Left renal pelvis (tissue), 4 donors: ENCODE measurements at places on chromosomes 6 and 20. TPM values are rescaled to one million over a fixed set of nuclear protein-coding genes. Genes with fewer than 3 reads are reported as not detected.

Gene EEF1A2
- polyA plus RNA-seq, result 0.97 TPM

Gene PACRG
- polyA plus RNA-seq, result 13.7 TPM

Gene RAD21L1
- polyA plus RNA-seq, result not detected

Gene PRR18
- 0.20 TPM for polyA plus RNA-seq

Gene PNLDC1
- polyA plus RNA-seq, result 1.7 TPM

Gene TMEM14C
- 187 TPM for polyA plus RNA-seq

Gene FERMT1
- polyA plus RNA-seq, result 3.6 TPM

Gene VTA1
- polyA plus RNA-seq, result 79.2 TPM

Gene CYP39A1
- 8.1 TPM for polyA plus RNA-seq
